ENCODE measurements at places on chromosomes 4 and X. TPM values are rescaled to one million over a fixed set of nuclear protein-coding genes. Genes with fewer than 3 reads are reported as not detected.

- no peak for DNase-seq
These were observed 244.7 kb downstream of the SLC7A11 start for GRCh38 chr4:137997496-137997895.

The TMSB15C gene
- polyA plus RNA-seq, result 0.16 TPM

- no peak for DNase-seq
These were observed at the start of gene DCAF12L1 for GRCh38 chrX:126552313-126553022. Gene DCAF12L1, minus strand, starts transcription at chrX:126552814. Its CDS starts 206 bp downstream, at chrX:126552608.

GRCh38 chr4:1873776-1874175 is 2.6 kb downstream of the NSD2 start:
- no peak for DNase-seq

DNA sequence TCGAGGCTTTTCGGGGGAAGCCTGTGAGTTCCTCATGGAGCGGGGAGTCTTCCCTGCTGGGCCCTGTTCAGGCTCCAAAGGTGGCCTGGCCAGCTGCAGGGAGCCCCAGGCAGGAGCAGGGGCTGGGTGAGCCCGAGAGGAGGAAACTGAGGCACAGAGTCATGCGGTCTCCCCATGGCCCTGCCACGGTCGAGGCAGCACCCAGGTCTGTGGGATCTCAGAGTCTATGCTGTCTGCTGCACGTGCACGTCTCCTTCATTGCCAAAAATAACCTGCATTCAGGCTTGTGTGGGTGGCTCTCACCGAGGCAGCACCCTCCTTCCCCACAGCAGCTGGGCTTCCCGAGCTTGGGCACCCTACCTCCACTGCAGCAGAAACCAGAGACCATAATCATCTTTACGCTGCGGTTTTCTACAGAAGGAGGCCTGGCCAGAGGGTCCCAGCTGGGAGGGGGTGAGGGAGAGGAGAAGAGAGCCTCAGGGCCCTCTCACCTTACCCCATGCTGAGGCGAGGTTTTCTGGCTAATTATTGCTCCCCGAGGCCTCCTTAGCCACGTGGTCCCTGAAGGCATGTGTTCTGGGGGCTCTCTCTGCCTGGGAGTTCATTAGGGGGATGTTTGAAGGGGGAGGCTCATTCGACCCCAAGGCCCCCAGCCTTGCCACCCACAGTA is 64.3 kb downstream of the CPZ start:
- no peak for DNase-seq

DNA sequence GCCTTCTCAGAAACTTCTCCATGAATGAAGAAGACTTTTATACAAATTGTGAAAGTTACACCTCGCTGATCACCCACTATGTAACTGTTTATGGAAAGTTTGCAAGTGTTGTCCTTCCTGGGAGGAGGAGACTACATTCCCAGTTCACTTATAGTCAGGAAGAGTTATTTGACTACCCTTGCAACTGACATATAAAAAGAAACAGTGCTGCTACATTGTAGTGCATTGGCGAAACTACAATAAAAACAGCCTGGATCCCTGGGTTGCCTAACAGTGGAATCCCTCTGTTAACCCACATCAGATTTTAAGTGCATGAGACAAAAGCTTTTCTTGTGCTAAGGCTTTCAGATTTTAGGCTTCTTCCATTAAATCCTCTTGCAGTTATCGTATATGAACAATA is 30.4 kb downstream of the MAGEB10 start:
- DNase-seq, result no peak

Data from CD4-positive, CD25-positive, alpha-beta regulatory T cell (primary cell).